Dermis blood vessel endothelial cell (primary cell): ENCODE measurements at places on chromosomes 2 and 18. TPM values are rescaled to one million over a fixed set of nuclear protein-coding genes. Genes with fewer than 3 reads are reported as not detected.

- DNase-seq = no peak
These were observed 95.4 kb upstream of the AQP4 start for GRCh38 chr18:26960911-26961310.

- no peak for DNase-seq
These were observed 18.1 kb upstream of the LYPD6B start for GRCh38 chr2:149020432-149020851.

DNA sequence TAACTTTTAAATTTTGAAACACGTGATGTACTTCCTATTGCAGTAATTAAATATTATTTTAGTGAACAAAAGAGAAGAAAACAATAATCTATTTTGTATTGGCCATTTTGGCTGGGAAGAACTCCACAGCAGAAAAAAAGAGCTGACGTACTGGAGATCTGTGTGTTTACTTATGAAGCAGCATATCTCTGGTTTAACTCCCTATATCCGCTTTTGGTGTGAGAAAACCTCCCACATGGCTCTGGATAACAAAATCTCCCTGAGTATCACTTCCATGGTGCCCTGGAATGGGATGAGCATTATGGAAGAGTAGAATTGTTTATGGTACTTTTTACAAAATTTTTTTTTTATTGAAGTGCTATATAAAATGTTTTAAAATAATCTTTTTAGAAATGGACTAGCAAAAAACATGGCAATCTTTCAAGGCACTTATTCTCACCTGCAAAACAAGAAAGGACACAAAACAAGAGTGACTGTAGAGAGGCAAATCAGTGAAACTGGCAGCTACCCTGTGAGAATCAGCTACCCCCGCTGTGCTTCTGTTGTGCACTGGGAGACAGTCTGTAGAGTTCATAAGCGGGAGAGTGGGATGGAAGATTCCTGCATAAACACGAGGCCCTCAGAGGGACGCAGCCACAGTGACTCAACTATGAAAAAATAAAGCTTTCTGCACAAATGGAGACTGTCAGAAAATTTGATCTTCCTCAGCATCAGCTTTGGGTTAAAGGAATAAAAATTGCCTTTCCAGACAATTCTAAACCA lies 762.2 kb upstream of the HS6ST1 start:
- no peak for DNase-seq

GRCh38 chr18:34918856-34919255 lies 122.4 kb upstream of the MAPRE2 start:
- DNase-seq = no peak

GRCh38 chr2:20421988-20422370 lies 24.9 kb upstream of the RHOB start:
- DNase-seq = no peak

GRCh38 chr18:46073474-46074331 lies 1.6 kb upstream of the PSTPIP2 start:
- peak; percentile 79 for DNase-seq

- no peak for DNase-seq
These were observed 82.8 kb downstream of the HRH4 start for GRCh38 chr18:24543086-24543794.

- peak; percentile 10 for DNase-seq
These were observed 99.9 kb upstream of the SLC38A11 start for GRCh38 chr2:165055082-165055851.

DNA sequence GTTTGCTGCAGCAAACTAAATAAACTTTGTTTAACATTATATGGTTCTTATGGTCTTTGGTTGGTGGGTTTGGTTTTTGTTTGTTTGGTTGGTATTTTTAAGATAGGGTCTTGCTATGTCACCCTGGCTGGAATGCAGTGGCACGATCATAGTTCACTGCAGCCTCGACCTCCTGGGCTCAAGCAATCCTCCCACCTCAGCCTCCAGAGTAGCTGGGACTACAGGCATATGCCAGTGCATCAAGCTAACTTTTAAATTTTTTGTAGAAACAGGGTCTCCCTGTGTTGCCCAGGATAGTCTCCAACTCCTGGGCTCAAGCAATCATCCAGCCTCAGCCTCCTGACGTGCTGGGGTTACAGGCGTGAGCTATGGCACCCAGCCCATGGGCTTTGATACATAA lies 7.1 kb upstream of the RPRD1A start:
- no peak for DNase-seq

DNA sequence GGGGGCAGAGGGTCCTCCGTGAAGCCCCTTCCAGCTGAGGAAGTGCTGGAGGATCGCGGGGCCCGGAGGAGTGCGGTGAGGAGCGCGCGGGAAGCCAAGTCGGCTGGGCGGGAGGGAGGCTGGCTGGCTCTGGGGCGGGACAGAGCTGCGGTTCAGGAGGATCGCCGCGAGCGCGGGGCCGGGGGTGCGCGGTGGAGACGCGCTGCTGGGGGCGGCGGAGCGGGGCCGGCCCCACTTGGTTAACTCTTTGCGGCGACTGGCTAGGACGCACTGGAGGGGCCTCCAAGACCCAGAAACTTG lies 464 bp downstream of the CYBRD1 start:
- DNase-seq = peak; percentile 53

DNA sequence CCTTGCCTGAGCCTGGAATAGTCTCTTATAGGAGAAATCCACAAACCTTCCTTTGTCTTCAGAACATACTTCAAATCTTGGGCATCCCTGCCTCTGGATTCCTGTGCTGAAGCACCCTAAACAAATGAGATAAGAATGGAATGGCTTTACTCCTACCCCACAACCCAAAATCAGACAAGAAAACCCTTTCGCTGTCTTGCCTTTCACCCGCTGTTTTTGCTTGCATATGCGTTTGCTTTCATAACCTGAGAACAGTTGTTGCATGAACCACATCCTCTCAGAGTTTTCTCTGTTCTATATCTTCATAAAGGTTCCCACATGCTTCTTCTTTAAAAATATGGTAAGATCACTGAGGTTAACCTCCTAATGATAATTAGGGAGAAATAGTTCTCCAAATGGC lies 132.1 kb upstream of the MAP3K20 start:
- DNase-seq = no peak

DNA sequence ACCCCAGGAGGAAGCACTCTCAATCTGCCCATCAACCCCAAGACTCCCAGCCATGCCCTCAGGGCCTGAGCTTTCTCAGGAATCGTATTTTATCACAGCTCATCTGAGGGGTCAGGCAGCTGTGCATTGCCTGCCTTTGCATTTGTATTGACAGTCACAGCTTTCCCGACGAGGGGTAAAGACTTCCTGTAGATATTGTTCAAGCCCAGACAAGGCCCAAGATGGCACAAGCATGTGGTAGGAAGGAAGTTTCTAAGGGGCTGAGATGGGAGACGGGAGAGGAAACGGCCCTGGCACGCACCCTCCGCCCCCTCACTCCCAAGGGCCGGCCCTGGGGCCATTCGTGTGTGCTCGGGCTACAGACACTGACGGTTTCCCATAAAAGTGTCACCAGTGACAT lies 34.2 kb upstream of the PRLH start:
- DNase-seq = peak; percentile 33

- DNase-seq = no peak
These were observed 269.9 kb downstream of the MYT1L start for GRCh38 chr2:2061091-2061696.

DNA sequence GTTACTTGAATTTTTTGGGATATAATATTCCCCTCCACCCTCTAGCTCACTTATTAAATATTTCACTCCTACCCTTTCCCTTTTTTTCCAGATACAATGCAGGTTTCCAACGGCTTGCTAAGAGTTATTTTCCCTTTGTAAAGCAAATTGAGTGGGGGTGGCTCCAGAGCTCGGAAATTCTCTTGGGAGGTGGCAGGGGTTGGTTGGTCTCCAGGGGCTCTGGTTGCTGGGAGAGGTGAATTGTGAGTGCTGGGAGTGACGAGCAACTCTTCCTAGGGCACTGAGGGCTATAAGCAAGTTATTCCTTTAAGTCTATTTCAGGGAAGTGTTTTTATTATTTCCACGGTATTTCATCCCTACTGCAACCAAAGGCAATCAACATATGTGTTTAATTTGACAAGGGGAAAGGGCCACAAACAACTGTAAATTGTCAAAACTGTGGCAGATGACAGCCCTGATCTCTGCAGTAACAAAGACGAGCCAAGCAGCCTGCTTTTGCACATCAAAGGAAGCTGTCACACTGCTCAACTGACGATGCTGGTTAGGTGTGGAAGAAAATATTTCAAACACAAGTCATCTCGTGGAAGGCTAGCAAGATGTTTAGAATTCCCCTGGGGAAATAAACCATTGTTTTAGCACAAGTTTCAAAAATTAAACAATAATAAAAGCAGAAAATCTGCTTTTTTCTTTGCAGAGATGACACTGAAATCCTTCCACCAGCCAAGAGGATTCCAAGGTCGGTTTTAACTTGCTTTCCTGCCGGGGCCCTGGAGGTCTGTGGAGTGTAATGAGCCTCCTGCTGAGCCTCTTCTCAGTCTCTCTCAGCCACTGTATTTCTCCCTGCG lies 34.8 kb upstream of the ASXL2 start:
- DNase-seq = no peak

- DNase-seq = no peak
These were observed 180.9 kb downstream of the BCL2 start for GRCh38 chr18:63138436-63139340.

GRCh38 chr2:163733301-163733938 lies 2.4 kb downstream of the FIGN start:
- no peak for DNase-seq

DNA sequence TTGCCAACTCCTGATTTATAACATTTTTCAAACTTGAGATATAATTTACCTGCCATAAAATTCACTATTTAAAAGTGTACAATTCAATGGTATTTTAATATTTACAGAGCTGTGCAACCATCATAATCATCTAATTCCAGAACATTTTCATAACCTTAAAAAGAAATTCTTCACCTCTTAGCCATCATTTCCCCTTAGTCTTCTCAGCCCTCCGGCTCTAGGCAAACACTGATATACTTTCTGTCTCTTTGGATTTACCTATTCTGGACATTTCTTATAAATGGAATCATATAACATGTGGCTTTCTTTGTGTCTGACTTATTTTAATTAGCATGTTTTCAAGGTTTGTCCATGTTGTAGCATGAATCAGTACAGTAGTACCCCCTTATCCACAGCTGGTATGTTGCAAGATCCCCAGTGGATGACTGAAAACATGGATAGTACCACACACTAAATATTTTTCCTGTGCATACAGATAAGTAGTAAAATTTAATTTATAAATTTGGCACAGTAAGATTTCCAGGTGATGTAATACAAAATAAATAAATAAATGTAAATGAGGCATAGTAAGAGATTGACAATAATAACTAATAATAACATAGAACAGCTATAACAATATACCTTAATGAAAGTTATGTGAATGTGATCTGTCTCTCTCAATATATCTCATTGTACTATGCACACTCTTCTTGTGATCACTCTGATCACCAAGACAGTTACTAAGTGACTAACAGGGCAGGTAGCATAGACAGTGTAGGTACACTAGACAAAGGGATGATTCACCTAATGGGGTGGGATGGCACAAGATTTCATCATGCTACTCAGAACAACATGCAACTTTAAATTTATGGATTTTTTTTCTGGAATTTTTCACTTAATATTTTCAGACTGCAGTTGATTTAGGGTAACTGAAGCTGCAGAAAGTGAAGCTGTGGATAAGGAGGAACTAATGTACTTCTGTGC lies 73.1 kb downstream of the RAB3GAP1 start:
- DNase-seq = no peak

DNA sequence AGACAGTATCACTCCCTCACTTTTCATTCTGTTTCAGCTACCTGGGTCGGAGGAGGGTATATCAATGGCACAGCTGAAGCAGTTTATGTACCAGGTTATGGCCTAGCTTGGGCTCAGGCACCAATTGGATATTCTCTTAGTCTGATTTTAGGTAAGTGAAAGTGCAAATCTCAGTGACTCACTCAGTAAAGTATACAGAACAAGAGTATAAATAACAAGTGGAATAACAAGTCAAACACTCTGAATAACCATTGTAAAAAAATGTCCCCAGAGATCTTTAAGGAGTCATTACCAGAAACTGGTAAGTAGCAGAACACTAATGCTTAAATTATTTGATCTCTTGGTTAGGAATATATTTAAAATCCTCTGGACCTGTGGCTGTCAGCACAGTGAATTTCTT lies 5.7 kb downstream of the SLC5A7 start:
- no peak for DNase-seq

GRCh38 chr2:26384183-26384582 lies 17.5 kb upstream of the DRC1 start:
- DNase-seq = no peak

GRCh38 chr18:6718267-6718666 lies 11.2 kb upstream of the ARHGAP28 start:
- no peak for DNase-seq

- no peak for DNase-seq
These were observed 141.2 kb downstream of the PID1 start for GRCh38 chr2:229129738-229130371.

GRCh38 chr18:26487437-26487836 lies 60.9 kb downstream of the KCTD1 start:
- DNase-seq = no peak

DNA sequence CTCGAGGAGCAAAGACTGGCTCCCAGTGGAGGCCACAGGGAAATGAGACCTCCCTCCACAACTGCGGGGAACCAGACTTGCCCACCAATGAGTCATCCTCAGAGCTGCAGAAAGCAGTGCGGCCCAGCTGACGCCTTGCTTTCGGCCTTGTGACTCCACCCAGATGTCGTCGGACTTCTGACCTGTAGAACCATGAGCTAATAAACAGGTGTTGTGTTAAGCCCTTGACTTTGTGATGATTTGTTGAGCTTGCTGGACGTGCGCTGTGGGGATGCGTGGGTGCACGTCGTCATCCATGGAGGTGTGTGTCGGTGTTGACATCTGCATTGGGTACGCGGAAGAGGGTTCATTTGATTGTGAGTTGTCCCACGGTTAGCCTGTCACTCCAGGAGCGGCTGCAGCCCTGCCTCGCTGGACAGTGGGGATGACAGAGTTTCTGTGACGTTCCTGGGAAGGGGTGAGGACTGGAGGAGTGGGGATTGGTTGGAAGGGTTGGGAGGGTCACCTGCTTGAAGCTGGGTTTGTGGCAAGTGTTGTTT lies 154.1 kb downstream of the SH3BP4 start:
- peak; percentile 17 for DNase-seq

DNA sequence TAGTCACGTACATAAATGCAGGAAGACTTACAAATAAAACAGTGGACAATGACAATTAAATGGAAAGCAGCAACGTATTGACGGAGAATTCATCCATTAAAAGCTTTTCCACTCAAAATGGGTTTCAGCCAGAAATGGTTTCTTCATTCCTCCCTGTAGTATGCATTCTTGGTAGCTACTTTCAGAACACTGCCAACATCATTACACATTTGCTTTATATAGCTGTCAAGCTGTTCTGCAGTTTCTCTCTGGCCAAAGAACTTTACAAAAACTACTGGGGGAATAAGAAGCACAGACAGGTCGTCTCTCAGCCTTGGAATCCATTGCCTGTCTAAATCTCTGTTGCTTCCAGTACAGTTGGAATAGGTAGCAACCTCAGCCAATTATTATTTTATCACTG lies 84.1 kb upstream of the NCKAP5 start:
- no peak for DNase-seq

- DNase-seq = no peak
These were observed 81.4 kb upstream of the ID2 start for GRCh38 chr2:8600456-8600855.

GRCh38 chr2:162053066-162053807 lies 20.8 kb downstream of the DPP4 start:
- no peak for DNase-seq

GRCh38 chr2:206615417-206616089 lies 26.7 kb upstream of the FAM237A start:
- no peak for DNase-seq

The ARL6IP6 gene
- total RNA-seq = 29.6 and 41.4 TPM in 2 replicates

The POTEI gene
- total RNA-seq = 0.34 and 0.51 TPM in 2 replicates

The CCDC85A gene
- total RNA-seq = 15.8 and 21.4 TPM in 2 replicates

The MBD1 gene
- total RNA-seq = 68.7 and 74.9 TPM in 2 replicates

The XIRP2 gene
- total RNA-seq = 0.23 TPM in 1 of 2 replicates, not detected in the other

The KCNG2 gene
- total RNA-seq = 0.51 and 0.93 TPM in 2 replicates

The UPP2 gene
- not detected in 2 replicates for total RNA-seq

The PRKAG3 gene
- total RNA-seq = not detected in 2 replicates
